Stimulated activated CD4-positive, alpha-beta T cell treated with anti-CD3 and anti-CD28 coated beads, Interleukin-12 subunit alpha, Interleukin-12 subunit beta, amount 100 ng/mL, for 24 hours (primary cell): ENCODE measurements at places on chromosomes 13 and 19.
A peak's percentile ranks its signal among the peaks of the same experiment; 100 is the strongest.

- peak; percentile 30 for DNase-seq
Measured at GRCh38 chr19:12647490-12648071, 19.0 kb downstream of the MAN2B1 start.

- DNase-seq: no peak
Measured at GRCh38 chr13:30158774-30159445, 148.4 kb downstream of the KATNAL1 start.

GRCh38 chr13:57734306-57734705, 102.8 kb downstream of the PCDH17 start:
- DNase-seq: no peak

DNA sequence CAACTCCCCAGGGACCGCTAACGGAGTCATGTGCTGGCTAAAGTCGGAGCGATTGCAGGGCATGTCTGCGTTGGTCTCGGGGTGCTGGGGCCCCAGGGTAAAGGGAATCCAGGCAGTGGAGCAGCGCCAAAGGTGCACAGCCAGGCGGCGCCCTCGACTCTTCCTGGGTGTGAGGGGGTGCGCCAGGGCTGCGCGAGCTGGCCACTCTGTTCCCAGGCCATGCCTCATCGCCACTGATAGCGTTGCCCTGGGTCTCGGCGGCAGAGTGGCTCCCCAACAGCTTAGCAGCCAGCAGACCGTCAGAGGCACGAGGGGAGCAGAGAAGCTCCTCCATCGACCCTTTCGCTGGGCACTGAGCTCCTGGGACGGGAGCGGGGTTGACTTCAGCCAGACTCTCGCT, 152.7 kb downstream of the B3GLCT start:
- no peak for DNase-seq

GRCh38 chr19:5287066-5287465, 53.5 kb downstream of the PTPRS start:
- DNase-seq: no peak

- DNase-seq: no peak
Measured at GRCh38 chr19:55050749-55051532, 12.0 kb downstream of the RDH13 start.
